ENCODE measurements at places on chromosomes 2 and 18. TPM values are rescaled to one million over a fixed set of nuclear protein-coding genes. Genes with fewer than 3 reads are reported as not detected.
A peak's percentile ranks its signal among the peaks of the same experiment; 100 is the strongest.

Gene SULT1C4
- 0.26 TPM for total RNA-seq

DNA sequence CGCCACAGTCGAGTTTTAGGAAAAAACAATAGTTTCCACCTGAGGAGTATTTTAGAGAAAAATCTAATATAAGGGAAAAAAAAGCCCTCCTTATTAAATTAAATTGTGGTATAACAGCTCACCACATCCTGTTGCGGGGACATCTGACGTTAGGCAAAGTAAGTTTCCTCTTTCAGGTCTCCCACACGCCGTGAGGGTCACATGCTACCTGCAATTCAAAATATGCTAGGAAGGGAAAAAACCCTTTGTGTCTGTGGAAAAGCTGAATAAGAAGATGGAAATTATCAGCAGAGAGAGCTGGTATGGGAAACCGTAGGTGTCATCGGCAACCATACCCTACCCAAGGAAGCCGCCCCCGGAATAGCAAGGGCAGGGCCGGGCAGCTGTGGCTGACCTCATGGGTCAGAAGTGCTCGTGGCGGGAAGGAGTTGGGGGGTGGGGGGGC, 128.0 kb downstream of the NFATC1 start:
- no peak for DNase-seq

GRCh38 chr18:22694954-22695353, 238.2 kb upstream of the RBBP8 start:
- DNase-seq: peak; percentile 94

DNA sequence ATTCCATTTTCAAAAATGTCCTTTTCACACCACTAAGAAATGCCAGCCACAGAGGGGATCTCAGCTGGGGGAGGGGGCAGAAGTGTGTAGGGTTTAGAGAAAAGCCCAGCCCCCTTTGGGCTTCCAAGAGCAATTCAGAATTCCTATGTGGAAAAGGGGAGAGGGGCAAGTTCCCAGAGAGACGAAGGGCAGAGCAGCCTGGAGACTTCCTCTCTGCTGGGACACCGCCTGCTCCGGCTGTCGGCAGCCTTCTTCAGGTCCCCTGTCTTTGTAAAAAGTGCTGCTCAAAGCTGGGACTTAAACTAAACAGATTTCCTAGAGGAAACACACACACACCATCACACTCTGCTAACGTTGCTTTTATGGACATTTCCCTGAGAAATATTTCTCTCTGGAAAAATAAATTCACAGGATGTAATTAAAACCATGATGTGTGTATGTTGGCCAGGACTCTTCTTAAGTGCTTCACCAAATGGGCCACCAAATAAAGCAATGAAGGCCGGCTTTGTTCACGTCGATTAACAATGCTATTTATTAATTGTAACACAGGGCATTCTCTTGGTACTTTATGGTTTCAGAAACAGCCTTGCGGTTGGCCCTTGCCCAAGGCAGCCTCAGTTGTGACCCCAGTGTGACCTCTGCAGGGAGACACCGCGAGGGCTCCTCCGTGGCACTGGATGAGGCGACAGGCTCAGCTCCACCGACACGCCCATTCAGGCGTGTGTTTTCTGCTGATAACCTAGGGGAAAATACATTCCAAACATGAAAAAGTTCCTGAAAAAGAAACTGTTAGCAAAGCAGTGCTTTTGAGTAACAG, 5.6 kb upstream of the ASB1 start:
- DNase-seq: no peak

DNA sequence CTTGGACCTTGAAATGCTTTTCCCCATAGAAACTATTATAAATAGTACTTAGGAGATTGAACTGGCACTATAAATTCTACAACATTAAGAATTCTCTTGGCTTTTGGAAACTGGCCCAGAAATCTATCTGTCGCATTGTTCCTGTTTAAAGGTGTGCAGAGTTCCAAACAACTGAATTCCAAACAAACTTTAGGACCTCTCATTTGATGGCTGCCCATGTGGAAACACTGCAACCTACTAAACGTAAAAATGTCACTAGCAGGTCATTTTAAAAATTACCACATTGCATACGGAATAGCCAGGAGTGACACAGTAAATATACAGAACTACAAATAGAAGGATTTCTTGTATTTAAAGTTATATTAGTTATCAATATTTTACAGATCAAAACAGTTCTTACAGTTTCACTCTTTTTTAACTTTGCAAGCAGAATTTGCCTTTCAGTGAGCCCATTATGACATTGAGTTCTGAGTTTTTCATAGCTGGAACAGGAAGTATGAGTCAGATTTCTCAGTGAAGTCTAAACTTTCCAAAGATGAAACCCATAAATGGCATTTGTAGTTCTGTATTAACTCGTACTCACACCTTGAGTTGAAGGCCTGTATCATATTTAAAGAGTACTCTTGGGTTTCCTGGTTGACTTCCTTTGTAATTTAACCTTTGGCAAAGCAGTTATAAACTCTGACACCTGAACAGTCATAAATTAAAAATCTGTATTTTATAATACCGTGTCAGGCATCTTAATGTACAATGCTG, 142.3 kb upstream of the BOD1L2 start:
- peak; percentile 71 for DNase-seq

GRCh38 chr2:96734880-96735583, 4.8 kb downstream of the LMAN2L start:
- DNase-seq: no peak

GRCh38 chr2:133486771-133487191, 81.5 kb downstream of the NCKAP5 start:
- peak; percentile 66 for DNase-seq
